Lower lobe of right lung (tissue), 2 donors: ENCODE measurements at places on chromosomes 4 and X. TPM values are rescaled to one million over a fixed set of nuclear protein-coding genes. Genes with fewer than 3 reads are reported as not detected.

DNA sequence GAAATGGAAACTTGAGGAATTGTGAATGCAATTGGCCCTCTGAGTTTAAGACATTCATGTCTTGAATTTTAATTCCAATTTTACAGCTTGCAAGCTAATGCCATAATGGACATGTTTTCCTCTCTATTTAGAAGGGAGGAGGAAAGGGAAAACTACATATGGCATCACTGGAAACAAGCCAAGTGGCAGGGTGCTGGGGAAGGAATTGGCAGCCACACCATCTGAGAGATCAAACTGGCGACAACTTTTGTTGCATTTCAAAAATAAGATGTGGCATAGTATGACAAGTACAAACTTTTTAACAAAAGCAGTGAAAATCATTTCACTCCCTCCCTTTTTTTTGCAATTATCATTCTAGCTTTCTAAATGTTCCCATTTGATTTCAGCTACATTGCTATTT, 615.6 kb downstream of the CENPC start:
- H3K4me1 ChIP-seq = no peaks in the 10 kb centered on the region
- H3K27ac ChIP-seq = no peak overlapping the region
- no peaks in the 10 kb centered on the region for H3K27me3 ChIP-seq

DNA sequence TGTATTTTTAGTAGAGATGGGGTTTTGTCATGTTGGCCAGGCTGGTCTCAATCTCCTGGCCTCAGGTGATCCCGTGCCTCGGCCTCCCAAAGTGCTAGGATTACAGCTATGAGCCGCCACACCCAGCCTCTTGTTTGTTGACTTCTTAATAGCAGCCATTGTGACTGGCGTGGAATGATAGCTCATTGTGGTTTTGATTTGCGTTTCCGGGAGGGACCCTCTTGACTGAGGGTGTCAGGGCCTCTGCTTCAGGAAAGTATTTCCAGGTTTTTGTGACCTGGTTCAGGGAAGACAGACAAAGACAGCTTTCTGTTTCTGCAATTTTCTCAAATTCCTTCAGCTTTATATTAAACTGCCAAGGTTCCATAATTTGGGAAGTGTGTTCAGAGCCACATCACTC, 15.1 kb downstream of the CSF2RA start:
- DNase-seq = no peak
- no peaks in the 10 kb centered on the region for H3K4me1 ChIP-seq
- H3K27ac ChIP-seq = no peak overlapping the region
- peaks cover 4% of the 10 kb centered on the region for H3K36me3 ChIP-seq

DNA sequence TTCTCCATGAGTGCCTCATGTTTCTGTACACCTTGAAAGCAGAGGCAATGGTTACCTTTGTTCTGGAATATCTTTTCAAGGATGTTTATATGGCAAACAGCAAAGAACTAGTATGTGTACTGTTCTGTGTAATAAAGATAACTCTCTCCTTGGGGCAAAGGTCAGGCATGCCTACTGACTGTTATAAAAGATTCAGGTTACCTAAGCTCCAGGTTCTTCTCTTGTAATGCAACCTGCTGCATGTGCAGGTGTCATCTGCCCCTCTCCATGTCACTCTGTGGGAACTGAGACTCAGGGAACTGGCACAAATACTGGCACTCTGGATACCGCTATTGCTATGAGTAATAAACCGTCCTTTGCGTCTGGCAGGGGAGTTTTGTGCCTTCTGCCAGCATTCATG, 5.4 kb upstream of the TRPC3 start:
- no peak for DNase-seq
- H3K4me3 ChIP-seq = no peak overlapping the region
- H3K4me1 ChIP-seq = no peaks in the 10 kb centered on the region

- no peaks in the 10 kb centered on the region for H3K4me1 ChIP-seq
- H3K27ac ChIP-seq = no peak overlapping the region
- no peak for DNase-seq
- no peak overlapping the region for H3K4me3 ChIP-seq
- H3K36me3 ChIP-seq = no peaks in the 10 kb centered on the region
These were observed 65.6 kb downstream of the JAKMIP1 start for GRCh38 chr4:6134612-6135220.

DNA sequence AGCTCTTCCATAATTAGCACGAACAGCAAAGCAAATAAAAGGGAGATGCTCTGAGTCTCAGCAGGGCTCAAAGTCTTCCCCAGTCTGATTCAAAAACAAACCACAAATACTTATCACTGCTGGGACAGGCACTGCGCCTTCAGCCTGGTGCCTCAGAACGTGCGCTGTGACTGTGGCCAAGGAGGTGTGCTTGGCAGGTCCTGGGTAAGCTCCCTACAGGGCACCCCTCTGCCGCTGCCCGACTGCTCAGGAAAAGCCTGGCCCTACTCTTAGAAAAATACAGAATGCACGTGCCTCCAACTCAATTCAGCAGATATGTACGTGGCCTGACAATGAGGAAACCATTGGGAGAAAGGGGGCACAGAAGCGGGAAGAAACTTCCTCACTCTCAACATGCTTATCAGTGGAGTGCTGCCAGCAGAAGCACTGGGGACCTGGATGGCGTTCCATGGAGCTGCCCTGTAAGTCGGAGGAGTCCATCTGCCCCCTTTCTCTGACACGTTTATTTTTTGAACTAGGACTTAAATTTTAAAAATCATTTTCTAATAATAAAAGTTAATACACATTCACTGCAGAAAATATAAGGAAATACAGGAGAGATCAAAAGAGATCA, 86.8 kb downstream of the GATB start:
- DNase-seq = no peak
- H3K36me3 ChIP-seq = peaks cover 5% of the 10 kb centered on the region
- H3K27ac ChIP-seq = no peak overlapping the region
- peak overlapping the region; percentile 39 for H3K4me3 ChIP-seq
- H3K4me1 ChIP-seq = no peaks in the 10 kb centered on the region

PRRG3 gene
- 1.1 TPM for total RNA-seq

DNA sequence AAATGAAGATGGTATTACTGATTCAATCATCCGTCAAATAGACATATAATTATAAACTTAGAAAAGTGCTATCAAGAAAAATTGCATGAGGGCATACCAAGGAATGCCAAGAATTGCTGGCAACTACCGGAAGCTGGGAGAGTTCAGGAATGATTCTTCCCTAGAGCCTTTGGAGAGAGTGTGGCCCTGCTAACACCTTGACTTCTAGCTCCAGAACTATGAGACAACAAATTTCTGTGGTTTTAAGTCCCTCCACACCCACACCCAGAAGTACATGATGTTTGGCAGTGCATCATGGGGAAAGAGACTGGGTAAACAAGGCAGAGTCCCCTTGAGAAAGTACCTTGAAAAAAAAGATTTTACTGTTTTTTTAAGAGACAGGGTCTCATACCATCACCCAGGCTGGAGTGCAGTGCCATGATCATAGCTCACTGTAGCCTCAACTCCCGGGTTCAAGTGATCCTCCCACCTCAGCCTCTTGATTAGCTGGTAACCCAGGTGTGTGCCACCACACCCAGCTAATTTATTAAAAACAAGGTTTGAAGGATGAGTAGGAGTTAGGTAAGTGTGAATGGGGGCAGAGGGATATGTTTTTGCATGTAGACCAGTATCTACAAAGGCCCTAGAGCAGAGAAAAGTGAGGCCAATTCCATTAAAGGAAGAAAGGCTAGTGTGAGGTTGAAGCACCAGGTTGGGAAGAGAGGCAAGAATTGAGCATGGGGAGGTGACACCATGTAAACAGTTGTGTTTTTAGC, 53.1 kb downstream of the GSX2 start:
- no peak overlapping the region for H3K4me3 ChIP-seq
- H3K4me1 ChIP-seq = no peaks in the 10 kb centered on the region
- H3K36me3 ChIP-seq = no peaks in the 10 kb centered on the region
- H3K27me3 ChIP-seq = peaks cover 5% of the 10 kb centered on the region

CENPVL1 gene
- not detected for total RNA-seq

SPINK2 gene
- total RNA-seq = not detected

DNA sequence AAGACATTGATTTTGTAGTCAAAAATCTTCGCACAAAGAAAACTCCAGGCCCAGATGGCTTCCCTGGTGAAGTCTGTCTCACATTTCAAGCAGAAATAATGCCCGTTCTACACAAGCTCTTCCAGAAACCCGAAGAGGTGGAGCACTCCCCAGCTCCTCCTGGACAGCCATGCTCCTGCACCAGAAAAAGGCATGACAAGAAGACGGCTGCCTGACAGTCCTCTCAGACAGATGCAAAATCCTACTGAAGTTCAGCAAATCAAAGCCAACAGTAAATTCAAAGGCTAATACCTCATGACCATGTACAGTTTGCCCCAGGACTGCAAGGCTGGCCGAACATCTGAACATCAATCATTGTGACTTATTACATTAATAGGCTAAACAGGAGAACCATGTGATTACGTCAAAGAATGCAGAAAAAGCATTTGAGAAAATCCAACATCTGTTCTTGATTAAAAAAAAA, 30.8 kb upstream of the MXD4 start:
- no peaks in the 10 kb centered on the region for H3K27me3 ChIP-seq
- H3K36me3 ChIP-seq = peaks cover 6% of the 10 kb centered on the region
- no peak overlapping the region for H3K4me3 ChIP-seq
- DNase-seq = no peak
- H3K4me1 ChIP-seq = peaks cover 5% of the 10 kb centered on the region
- no peak overlapping the region for H3K27ac ChIP-seq

- no peaks in the 10 kb centered on the region for H3K4me1 ChIP-seq
- no peak overlapping the region for H3K27ac ChIP-seq
- H3K27me3 ChIP-seq = no peaks in the 10 kb centered on the region
- DNase-seq = no peak
- H3K36me3 ChIP-seq = no peaks in the 10 kb centered on the region
- no peak overlapping the region for H3K4me3 ChIP-seq
These were observed 265.7 kb upstream of the PCDH7 start for GRCh38 chr4:30454504-30454903.

GRCh38 chr4:85778632-85779131, 303.7 kb downstream of the ARHGAP24 start:
- DNase-seq = no peak
- H3K36me3 ChIP-seq = no peaks in the 10 kb centered on the region
- H3K27me3 ChIP-seq = no peaks in the 10 kb centered on the region

USO1 gene
- 55.6 TPM for total RNA-seq

- H3K36me3 ChIP-seq = peaks cover 62% of the 10 kb centered on the region
- no peak overlapping the region for H3K4me3 ChIP-seq
- peaks cover under 1% of the 10 kb centered on the region for H3K4me1 ChIP-seq
These were observed 90.6 kb downstream of the PTTG2 start for GRCh38 chr4:38050560-38051350.

HAND2 gene
- 0.35 TPM for total RNA-seq

TLR3 gene
- 26.8 TPM for total RNA-seq

DNA sequence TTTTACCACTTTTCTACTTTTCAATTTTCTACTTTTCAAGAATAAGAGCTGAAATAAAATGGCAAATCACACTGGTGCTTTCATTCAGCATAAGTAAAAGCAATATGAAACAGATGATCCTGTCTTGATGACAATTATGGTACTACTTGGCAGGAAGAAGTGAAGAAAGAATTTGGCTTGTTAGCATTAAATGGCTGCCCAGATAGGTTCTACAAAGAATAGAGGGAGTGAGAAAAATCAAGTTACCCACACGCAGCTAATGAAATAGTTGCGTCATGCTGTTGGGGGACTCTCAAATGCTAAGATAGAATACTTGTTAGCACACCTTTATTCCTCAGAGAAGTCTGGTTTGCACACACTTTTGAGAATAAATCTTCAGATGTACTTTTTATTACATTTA, 12.5 kb upstream of the LCORL start:
- H3K36me3 ChIP-seq = no peaks in the 10 kb centered on the region
- H3K27me3 ChIP-seq = no peaks in the 10 kb centered on the region
- no peak overlapping the region for H3K27ac ChIP-seq

ABLIM2 gene
- 5.2 TPM for total RNA-seq

CABS1 gene
- total RNA-seq = not detected

DNA sequence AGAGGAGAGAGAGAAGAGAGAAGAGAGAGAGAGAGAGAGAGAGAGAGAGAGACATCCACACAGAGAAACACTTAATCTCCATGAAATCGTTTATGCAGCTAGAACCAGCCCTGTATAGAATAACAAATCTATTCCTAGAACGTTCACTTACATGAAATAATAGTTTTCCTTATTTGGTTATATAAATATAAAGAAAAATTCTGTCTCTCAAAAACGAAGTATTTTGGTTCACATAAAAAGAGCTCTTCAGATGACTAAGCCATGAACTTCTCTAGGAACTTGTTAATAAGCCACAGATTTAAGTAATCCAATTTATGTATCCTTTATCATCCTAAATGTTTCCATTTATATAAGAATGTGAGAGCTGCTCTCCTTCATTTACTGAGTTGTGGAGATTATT, 1315.1 kb upstream of the PCDH7 start:
- no peaks in the 10 kb centered on the region for H3K4me1 ChIP-seq
- H3K27me3 ChIP-seq = no peaks in the 10 kb centered on the region
- H3K27ac ChIP-seq = no peak overlapping the region
- no peak overlapping the region for H3K4me3 ChIP-seq

- H3K4me3 ChIP-seq = no peak overlapping the region
- no peaks in the 10 kb centered on the region for H3K27me3 ChIP-seq
- peaks cover 23% of the 10 kb centered on the region for H3K36me3 ChIP-seq
- H3K4me1 ChIP-seq = no peaks in the 10 kb centered on the region
- DNase-seq = no peak
These were observed 23.6 kb downstream of the UPRT start for GRCh38 chrX:75297508-75297907.

GRCh38 chr4:42628740-42629139, 28.2 kb downstream of the ATP8A1 start:
- no peak overlapping the region for H3K4me3 ChIP-seq
- H3K36me3 ChIP-seq = no peaks in the 10 kb centered on the region
- H3K4me1 ChIP-seq = peaks cover 31% of the 10 kb centered on the region
- H3K27ac ChIP-seq = no peak overlapping the region

GSPT2 gene
- 7.7 TPM for total RNA-seq

DNA sequence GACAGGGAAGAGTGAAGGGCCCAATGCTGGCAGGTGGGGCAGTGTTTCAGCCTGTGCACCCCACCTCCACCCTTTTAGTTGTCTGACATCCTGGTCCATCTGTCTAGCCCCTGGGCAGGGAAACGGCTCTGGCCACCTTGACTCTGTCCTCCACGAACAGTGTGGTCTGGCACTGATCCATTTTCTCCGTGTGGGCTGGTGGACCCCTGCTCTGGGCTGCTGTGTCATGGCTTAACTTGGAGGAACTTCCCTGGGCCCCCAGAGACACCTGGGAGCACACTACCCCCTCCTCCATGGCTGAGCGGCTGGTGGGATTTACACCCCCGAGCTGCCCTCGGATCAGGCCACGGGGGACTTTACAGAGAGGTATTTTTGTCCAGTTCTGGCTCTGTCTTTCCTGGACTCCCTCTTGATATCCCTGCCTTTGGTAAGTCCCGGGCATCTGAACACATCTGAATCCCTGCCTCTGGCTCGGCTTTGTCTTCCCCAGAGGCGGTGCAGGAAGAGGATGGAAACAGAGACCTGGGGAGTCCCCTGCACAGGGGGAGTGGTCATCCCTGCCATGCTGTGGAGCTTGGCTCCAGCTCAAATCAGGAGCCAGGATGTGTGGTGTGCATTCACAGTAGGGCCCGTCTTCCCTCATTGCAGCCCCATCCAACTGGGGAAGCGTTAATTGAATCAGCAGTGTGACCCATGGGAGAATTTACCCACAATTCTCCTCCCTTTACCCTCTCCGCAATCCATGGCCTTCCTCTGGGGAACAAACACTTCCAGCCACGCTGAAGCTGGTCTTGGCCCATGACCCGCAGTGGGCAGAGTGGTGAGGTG, 6.3 kb upstream of the NKX1-1 start:
- no peak overlapping the region for H3K4me3 ChIP-seq
- no peaks in the 10 kb centered on the region for H3K36me3 ChIP-seq
- H3K4me1 ChIP-seq = no peaks in the 10 kb centered on the region
- peak; percentile 24 for DNase-seq
- peaks cover 91% of the 10 kb centered on the region for H3K27me3 ChIP-seq

GRCh38 chr4:168509786-168510185, 12.9 kb downstream of the PALLD start:
- DNase-seq = no peak
- H3K27me3 ChIP-seq = no peaks in the 10 kb centered on the region
- H3K27ac ChIP-seq = no peak overlapping the region
- no peaks in the 10 kb centered on the region for H3K4me1 ChIP-seq

KCND1 gene
- 1.8 TPM for total RNA-seq
